Amniotic stem cell (primary cell): ENCODE measurements at places on chromosomes 1 and 21.
A peak's percentile ranks its signal among the peaks of the same experiment; 100 is the strongest.

DNA sequence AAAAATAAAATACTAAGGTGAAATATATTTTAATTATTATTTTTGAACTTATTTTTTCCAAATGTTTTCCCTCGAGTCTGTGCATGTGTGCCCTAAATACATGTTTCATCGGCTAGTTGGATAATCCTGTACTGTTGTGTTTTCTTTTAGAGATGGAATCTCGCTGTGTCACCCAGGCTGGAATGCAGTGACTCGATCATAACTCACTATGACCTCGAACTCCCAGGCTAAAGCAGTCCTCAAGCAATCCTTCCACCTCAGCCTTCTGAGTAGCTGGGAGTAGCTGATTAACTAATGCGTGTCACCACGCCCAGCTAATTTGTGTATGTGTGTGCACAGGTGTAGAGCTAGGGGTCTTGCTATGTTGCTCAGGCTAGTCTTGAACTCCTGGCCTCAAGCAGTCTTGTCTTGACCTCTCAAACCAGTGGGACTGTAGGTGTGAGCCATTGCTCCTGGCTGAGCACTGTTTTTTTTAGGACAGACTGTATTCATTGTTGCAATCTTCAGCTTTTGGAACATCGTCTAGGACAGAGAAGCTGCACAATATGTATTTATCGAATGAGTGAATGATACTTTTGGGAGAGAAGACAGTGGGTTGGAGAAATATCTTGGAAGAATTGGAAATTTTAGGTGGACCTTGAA is 4.8 kb upstream of the TMCO1 start:
- DNase-seq = peak; percentile 51

DNA sequence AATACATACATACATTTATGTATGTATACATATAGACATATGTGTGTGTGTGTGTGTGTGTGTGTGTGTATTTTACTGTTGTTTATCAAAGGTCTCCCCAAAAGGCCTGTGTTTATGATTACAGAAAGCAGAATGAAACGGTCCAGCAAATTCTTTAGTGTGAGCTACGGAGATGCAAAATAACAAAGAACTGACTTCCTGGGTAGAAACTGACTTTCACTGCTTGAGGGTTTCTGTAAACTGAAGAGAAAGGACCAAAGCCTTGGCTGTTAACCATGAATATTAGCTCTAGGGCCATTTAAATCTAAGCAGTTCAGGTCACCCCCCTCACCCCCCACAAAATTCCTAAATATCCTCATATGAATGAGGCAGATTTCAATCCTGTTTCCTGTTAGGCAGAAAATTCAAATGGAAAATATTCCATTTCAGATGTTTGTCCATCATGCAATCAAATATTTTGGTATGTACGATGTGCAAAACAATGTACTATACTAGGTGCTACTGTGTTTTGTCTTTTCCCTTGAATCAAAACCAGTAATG is 213.2 kb downstream of the TGFB2 start:
- no peak for DNase-seq

GRCh38 chr1:203286161-203286984 is 18.9 kb upstream of the BTG2 start:
- DNase-seq = no peak

- DNase-seq = peak; percentile 94
Observed at GRCh38 chr1:177209357-177209756, 38.6 kb downstream of the BRINP2 start.

DNA sequence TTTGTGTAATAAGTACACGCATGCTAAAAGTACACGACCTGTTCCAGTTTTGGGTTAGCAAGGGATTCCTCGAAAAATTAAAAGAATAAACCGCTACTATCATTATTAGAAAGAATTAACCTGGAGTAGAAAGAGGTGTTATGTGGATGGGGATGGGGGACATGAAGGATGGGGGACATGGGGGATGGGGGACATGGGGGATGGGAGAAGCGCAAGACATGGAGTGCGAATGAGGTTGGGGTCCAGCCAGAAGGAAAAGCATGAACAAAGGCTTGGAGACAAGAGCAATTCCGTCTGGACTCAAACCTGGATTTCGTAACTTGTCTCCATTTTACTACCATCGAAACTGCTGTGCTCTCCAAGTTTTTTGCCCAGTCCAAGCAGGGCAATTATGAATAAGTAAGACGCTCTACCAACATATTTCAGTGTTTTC is 591 bp upstream of the KDM1A start:
- no peak for DNase-seq

DNA sequence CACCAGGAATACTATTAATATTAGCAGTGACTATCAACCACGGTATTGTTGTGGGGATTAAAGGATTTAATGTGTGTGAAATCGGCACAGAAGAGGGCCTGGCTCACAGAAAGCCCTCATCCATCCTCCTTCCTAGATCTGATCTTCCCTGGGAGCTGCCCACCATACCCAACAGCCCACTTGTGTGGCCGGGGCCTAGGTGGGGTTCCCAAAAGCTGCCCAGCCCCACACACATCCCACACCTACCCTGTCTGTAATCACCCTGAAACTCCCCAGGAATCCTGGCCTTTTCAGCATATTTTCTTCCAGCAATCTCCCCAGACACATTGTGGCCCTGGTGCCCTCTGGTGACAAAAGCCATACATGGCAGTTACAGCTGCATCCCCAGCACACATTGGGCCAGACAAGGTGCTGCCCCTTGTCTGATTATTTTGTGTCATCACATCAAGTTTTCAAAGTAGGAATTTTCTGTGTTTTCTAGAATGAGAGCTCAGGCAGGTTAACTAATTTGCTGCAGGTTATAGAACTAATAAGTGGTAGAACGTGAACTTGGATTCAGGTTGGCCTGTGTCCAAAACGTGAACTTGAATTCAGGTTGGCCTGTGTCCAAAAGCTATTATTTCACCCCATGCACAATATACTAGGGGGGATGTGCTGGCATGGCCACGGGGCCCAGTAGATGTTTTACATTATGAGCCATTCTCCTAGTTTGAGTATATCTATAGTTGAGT is 5.3 kb upstream of the SLC6A9 start:
- peak; percentile 65 for DNase-seq

DNA sequence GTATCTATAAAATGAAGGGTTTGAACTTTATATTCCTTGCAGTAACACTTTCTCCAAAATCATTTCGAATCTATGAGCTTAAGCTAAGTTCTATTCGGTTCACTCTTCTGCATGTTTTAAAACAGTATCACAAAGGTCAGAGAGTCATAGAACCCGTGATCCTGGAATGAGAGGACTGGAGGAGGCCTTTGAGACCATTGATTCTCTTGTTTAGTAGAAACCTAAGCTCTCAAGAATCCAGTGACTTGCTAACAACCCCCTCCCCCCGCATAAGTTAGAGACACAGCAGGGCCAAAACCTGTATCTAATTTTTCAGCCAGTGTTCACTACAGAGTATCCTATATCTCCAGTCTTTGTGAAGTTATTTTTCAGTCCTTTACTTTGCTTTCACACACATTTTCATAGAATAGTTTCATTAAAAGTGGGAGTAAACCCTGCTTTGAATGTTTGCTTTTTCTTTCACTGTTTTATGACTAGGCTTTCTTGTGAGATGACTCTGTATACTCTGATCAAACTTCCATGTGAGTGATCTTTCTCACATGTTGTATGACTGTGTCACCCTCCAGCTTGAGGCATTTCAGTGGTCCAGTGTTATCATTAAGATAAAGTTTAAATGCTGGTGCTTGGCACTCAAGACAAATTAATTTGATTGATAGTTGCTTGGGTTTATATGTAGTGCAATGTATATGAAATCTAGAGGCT is 275.4 kb upstream of the SGIP1 start:
- no peak for DNase-seq

DNA sequence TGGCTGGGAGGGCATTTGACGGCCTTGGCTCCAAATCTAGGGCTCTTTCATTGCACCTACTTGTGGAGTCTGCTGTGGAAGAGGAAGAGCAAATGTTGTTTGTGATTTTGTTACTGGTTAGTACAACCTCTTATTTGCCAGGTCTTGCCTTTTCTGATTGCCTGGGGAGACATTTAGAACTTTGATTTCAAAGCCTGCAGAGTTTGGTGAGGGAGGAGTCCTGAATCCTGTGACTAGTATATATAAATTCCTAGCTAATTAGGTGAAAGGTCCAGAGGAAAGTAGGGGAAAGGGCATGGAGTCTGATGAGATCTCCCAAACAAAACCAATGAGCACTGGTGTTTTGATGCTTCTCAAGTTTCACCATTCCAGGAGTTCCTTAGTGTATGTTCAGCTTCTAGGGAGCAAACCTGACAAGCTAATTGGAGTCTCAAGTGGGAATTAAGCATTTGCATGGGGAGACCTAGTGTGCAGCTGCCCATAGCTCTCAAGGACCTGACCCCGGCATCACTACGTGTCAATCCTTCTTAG is 5.1 kb upstream of the HMGCS2 start:
- DNase-seq = no peak

- DNase-seq = no peak
Observed at GRCh38 chr1:35112668-35113067, 33.5 kb downstream of the ZMYM1 start.

- no peak for DNase-seq
Observed at GRCh38 chr1:22122273-22123070, 20.4 kb downstream of the WNT4 start.

- DNase-seq = no peak
Observed at GRCh38 chr1:116008656-116009390, 32.5 kb downstream of the SLC22A15 start.
